ENCODE measurements at places on chromosomes 12 and 14. TPM values are rescaled to one million over a fixed set of nuclear protein-coding genes. Genes with fewer than 3 reads are reported as not detected.

DNA sequence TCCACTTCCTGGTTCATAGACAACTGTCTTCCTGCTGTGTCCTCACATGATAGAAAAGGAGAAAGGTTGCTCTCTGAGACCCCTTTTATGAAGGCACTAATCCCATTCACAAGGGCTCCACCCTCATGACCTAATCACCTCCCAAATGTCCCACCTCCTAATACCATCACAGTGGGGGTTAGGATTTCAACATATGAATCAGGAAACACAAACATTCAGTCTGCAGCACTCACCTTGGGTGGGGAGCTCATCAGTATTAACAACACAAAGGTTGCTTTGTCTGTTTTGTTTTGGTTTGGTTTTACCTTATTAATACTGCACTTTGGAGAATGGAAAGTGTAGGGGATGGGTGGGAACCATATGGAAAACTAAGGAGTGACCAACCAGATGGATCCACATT, 10.5 kb upstream of the SMCO2 start:
- DNase-seq, result no peak

The SSTR1 gene
- total RNA-seq, result 2.9 TPM

The NTN4 gene
- total RNA-seq, result 97.7 TPM

The CCND2 gene
- total RNA-seq, result 108 TPM

DNA sequence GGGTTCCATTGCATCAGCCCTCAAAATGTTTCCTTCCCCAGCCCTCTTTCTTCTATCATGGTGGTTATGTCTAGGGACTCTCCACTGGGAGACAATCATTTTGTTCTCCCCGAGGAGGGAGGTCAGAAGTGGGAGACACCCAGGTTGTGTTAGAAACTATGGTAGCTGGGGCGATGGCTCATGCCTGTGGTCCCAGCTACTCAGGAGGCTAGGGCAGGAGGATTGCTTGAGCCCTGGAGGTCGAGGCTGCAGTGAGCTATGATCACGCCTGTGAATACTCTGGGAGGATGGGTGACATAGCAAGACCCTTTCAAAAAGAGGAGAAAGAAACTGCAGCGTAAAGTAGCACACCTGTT, 13.0 kb upstream of the LRRC23 start:
- DNase-seq, result no peak

- DNase-seq, result no peak
Observed at GRCh38 chr12:45674181-45674977, 55.1 kb upstream of the ARID2 start.

DNA sequence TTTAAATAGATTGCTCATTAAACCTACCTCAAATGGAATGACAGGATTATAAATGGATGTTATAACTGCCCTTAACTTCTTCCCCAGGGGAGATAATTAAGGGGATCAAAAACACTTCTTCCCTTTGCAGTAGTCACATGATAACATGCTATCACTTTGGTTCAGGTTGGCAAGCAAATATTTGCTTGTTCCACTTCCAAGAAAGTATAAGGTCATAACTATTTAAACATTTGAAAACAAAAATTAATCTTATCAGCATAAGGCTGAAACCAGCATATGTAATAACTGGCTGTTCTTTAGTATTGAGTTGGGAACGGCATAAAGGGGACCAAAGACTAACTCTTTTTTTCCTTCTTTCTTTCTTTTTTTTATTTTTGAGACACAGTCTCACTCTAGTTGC, 2.4 kb upstream of the LYZ start:
- DNase-seq, result no peak

DNA sequence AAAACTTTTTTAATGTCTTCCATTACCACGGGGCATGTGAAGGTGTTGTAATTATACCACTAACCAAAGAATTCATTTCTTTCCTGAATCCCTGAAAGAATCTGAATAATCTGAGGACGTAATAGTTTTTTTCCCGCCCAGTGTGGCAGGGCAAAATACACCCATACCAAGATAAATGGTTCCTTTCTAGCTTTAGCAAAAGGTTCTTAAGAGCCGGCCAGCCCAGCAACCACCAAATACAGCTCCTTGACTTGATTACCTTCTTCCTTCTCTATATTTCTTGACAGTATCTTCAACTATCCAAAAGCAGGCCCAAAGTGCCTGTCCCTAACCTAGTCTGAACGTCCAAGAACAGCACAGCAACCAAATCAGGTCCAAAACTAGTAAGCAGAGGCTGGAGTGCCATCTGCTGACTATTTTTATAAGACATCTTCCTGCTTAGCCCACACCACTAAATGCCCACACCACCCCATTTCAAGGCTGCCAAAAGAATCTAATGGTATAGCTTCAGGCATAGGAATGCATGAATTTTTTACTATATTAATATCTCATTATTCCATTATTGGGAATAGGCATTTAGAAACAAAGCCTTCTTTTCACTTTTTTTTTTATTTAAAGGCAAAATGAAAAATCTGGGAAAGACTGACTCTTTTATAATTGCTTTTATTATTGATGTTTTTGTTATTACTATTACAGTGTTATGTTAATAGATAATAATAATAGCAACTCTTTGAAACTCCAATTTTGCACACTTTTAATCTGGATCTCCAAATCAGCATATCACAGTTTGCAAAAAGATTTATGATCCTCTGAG, 524.4 kb downstream of the MED13L start:
- DNase-seq, result peak; percentile 75

DNA sequence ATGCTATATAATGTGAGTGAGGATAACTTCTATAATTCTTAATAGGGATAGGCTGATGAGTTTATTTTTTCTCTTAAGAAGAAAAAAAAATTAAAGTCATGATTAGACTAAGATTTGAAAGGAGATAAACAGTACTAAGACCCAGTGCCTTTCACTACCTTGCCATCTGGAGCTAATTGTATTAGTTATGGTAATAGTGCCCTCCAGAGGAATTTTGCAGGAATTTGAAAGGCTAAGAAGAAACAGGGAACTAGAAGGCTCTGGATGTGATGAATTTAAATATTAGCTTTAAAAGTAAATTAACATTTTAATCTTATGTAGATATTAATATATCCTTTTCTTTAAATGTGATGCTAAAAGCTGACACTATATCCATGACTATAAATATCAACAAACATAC, 36.6 kb upstream of the PIK3C2G start:
- DNase-seq, result no peak

The HHIPL1 gene
- total RNA-seq, result 2.4 TPM

GRCh38 chr14:67529947-67530935, 2.8 kb upstream of the PLEKHH1 start:
- no peak for DNase-seq

- no peak for DNase-seq
Observed at GRCh38 chr14:47763188-47763854, 87.9 kb upstream of the MDGA2 start.

DNA sequence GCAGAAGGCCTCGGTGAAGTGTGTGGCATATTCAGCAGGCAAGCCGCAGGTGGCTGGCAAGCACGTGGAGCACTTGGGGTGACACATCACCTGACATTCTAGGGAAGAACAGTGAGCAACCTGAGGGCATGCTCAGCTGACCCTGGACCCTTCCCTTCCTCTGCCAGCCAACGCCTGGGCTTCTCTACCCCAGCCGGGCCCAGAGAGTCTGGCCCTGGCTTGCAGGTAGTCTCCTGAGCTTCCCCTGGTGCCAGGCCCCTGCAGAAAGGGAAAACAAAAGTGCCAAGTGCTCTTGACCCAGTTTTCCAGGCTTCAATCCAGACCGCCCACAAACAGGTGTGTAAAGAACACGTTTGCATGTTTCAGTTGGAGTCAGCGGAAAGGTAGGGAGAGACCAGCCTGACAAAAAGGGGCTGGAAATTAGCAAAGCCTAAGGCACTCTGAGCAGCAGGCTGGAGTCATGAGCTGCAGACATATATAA, 45.7 kb downstream of the PRKAB1 start:
- no peak for DNase-seq

- peak; percentile 65 for DNase-seq
Observed at GRCh38 chr14:100237735-100238418, 1.1 kb upstream of the YY1 start.

The C1S gene
- total RNA-seq, result 293 TPM

The SLC6A12 gene
- total RNA-seq, result 1.2 TPM

The USP44 gene
- total RNA-seq, result 1.3 TPM

The PLEKHD1 gene
- total RNA-seq, result 0.10 TPM

GRCh38 chr12:68565391-68565903, 45.3 kb upstream of the RAP1B start:
- DNase-seq, result no peak

DNA sequence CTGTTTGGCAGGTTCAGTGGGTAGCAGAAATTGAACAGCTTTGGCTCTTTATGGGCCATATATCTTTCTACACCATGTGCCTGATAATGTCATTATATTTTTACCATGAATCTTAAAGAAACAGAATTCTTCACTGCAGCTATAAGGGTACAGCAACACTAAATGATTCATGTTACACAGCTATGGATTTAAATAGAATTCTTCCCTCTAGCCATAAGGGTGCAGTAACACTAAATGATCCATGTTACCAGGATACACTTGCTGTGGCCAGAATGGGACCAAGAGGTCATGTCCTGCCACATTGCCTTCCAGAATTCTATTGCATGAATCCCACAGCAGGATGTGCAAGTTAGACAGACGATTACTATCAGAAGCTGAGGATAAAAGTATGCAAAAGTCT, 603.9 kb downstream of the FSCB start:
- DNase-seq, result no peak

Data from ureter (tissue), 1 donor.